ENCODE measurements at places on chromosomes 5 and 9.

DNA sequence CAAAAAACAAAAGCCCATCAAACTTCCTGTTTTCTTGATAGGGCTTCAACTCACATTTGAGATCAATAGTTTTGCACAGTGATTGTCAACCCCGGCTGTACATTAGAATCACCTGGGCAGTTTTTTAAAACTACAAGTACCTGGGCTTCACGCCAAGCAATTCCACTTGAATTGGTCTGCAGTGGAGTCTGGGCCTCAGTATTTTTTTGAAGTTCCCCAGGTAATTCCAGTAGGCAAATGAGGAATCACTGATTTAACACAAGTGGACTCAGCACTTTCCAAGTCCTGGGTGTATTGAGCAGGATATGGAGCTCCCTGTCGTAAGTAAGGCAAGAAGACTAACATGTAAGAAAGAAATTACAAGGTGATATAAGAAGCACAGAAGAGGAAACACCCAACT is 14.8 kb upstream of the SMIM15 start:
- no peak for DNase-seq

GRCh38 chr9:17031546-17031945 is 103.3 kb upstream of the CNTLN start:
- no peak for DNase-seq

GRCh38 chr5:42691413-42691937 is 65.1 kb upstream of the CCDC152 start:
- DNase-seq = no peak

GRCh38 chr5:88142636-88142885 is 126.1 kb downstream of the TMEM161B start:
- DNase-seq = no peak

DNA sequence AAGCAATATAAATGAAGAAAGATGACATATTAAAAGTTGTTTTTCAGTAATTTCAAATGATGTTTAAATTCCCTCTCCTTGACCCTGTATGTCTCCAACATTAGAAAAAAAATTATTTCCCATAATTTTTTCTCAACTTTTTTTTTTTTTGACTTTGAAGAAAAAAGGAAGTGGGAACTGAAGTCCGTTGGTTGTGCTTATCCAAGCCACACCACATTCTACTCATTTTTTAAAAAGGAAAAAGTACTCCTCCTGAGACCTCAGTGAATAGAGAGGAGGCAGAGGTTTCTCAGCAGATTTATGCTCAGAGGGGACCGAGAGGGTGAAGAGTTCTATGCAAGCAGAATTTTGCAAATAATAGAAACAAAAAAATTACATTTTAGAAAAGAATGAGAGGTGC is 123.3 kb downstream of the PCSK5 start:
- no peak for DNase-seq

GRCh38 chr9:93920131-93920800 is 34.9 kb downstream of the BARX1 start:
- no peak for DNase-seq

GRCh38 chr9:5994493-5994892 is 20.9 kb downstream of the RANBP6 start:
- DNase-seq = no peak

- no peak for DNase-seq
These were observed 12.8 kb downstream of the NCS1 start for GRCh38 chr9:130185017-130185416.

DNA sequence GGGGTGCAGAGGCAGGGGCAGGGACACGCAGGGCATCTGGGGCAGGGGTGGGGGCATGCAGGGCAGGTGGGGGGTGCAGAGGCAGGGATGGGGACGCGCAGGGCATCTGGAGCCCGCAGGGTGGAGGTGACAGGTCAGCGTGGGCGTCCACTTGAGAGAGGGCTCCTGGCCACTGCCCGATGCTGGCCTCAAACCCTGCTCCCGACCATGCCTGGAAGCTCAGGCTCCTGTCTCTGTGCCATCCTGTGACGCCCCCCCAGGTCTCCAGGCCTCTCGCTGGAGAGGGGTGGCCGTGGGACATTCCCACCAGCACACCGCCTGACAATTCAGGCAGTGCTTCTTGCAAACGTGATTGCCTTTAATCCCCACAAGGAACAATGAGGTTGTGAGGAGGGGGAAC is 33.0 kb downstream of the ZDHHC11B start:
- no peak for DNase-seq

- DNase-seq = no peak
These were observed 10.3 kb upstream of the ANKHD1 start for GRCh38 chr5:140391312-140391711.

GRCh38 chr5:92041911-92042660 is 659.0 kb upstream of the ARRDC3 start:
- DNase-seq = no peak

DNA sequence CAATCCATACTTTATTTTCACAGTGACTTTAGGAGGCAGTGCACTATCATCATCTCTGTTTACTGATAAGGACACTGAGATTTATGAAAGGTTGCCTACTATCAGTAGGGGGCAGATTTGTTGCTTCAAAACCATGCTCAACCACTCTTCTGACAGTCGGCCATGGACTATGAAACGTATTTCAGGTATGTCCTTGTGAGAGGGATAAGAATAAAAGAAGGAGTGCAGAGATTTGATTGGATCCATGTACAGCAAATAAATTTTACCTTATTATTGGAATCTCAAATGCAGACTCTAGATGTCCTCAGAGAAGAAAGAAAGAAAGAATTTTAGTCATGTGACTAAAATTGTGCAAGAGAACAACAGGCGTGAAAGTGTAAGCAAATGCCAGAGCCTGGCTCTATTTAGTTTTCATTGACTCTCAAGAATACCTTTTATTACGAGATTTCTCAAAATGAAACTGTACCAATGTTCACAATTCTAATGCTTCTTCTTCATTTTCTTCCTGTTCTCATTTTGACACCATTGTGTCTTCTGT is 296.6 kb upstream of the RASA1 start:
- DNase-seq = no peak

- no peak for DNase-seq
These were observed at the start of gene SLC45A2 for GRCh38 chr5:33984671-33985124. Gene SLC45A2, minus strand, starts transcription at chr5:33984693. Its CDS starts 110 bp downstream, at chr5:33984583.

DNA sequence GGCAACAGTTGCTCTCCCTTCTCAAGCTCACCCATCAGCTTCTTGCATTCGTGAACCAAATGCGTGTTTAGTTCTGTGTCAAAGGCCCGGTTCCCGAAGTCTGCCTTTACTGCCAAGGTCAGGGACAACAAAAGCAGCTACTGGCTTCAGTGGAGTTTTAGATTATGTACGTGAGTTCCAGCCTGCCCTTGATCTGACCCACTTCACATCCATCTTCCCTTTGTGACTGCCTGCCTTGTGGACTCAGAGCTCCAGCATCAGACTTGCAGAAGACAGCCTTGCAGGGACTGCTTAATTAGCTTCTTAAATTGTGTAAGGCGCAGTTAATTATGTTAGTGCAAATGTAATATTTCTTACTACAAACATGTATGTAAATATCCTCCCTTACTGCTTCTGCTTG is 774.7 kb upstream of the EDIL3 start:
- no peak for DNase-seq

DNA sequence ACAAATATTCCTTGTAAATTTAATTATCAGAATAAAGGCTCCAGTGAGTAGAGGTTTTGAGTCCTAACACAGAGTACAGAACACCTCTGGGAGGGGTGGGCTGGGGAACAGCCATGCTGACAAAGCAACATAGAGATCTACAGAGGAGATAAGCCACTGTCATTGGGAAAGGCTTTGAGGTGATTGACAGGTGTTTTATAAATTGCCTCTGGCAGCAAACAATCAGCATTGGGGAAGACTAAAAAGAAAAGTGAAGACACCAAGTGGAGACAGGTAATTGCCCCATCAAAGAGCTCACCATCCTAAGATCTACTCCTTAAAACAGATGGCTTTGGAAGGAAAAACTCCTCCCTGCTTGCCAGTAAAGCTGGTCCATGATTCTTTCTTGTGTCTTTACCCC is 189.7 kb upstream of the TLE4 start:
- DNase-seq = no peak

- DNase-seq = no peak
These were observed 1.0 kb upstream of the TRIM7 start for GRCh38 chr5:181205761-181206649.

DNA sequence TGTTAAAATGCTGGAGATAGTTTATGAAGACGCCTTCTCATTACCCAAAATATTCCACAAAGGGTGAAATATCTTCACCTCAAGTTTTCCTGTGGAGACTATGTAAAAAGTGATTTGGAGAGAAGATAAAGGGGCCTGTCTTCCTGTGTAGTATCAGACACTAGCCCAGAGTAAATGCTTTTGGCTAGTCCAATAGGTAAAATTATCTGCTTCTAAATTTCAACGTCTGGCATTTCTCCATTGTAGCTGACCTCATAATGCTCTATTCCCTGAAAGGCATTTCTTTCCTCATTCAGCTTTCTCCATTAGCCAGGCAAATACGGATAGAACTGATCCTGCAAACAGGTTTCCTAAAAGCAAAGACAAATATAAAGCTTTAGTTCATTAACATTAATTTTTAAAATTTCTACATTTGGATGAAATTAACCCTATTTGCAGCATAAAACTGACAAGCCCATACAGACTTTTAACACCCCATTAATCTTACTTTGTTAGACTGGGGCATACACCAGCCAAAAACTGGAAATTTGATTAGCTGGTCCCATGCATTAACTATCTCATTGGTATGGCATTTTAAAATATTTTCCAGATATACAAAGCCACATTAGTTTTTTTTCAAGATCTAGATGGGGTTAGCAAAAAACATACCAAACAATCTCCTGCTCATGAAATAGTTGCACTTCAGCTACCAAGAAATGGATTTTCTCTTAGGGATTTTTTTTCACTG is 548.8 kb downstream of the EFNA5 start:
- DNase-seq = no peak

DNA sequence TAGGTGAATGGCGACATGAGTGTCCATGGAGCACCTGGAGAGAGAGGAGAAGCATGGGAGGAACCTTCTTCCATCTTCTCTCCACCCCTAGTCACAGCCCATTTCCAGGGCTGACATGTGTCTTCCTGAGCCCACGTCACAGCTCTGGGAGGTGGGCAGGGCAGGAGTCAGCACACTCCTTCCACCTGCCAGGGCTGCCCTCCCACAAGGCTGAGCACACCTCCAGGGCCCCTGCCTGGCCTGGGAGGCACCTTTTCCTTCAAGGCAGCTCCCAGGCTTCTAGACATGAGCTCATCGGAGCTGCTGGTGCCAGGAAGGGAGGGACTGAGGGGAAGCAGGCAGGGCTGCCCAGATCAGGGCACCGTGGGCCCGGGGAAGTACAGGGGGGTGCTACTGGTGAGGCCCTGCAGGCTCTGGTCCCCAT is 13.6 kb upstream of the SYNPO start:
- DNase-seq = no peak

- no peak for DNase-seq
These were observed 120.4 kb upstream of the CDH9 start for GRCh38 chr5:27158775-27159174.
